EL (cell line): ENCODE measurements at places on chromosomes 5 and 9.
A peak's percentile ranks its signal among the peaks of the same experiment; 100 is the strongest.

GRCh38 chr9:123990427-123990826 is 21.1 kb upstream of the LHX2 start:
- no peak for DNase-seq

GRCh38 chr9:121299467-121300282 is 31.7 kb downstream of the GSN start:
- peak; percentile 50 for DNase-seq

DNA sequence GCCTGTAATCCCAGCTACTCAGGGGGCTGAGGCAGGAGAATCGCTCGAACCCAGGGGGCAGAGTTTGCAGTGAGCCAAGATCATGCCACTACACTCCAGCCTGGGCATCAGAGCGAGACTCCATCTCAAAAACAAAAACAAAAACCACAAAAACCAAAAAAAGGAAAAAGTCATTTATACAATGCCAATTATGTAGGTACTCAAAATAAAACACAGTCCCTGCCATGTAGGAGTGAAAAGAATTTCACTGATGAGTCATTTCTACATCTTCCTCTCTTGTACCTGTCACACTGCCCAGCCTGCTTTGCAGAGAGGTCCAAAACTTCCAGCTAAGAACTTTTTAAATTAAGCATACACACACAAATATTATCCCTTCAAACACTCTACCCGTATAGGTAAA is 215.8 kb downstream of the EPB41L4A start:
- no peak for DNase-seq

- DNase-seq, result peak; percentile 89
These were observed 132.4 kb upstream of the NIPBL start for GRCh38 chr5:36743891-36744772.

DNA sequence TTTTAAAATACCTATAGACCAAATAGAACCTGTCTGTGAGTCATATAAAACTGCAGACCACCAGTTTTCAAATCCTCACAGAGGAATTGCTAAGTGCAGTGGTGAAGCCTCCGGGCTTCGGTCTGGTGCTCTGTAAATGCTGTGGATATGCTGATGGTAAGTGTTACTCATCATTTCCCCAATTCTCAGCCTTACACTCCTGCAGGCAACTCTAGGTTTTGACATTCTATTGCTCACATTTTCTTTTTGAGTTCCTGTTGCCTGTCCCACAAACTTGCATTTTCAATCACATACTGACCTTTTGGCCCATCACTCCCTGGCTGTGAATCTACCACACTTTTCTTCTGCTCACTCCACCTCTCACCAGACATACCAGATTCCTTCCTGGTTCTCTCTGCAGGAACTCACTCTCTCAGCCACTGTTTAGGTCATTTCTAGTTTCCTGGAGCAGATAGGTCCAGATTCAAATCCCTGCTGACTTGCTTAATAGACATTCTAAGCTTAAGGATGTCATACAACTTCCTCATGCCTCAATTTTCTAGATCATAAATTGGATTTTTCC is 192.9 kb downstream of the RAB3C start:
- no peak for DNase-seq

GRCh38 chr5:59496524-59497134 is 396.9 kb downstream of the PDE4D start:
- peak; percentile 44 for DNase-seq

DNA sequence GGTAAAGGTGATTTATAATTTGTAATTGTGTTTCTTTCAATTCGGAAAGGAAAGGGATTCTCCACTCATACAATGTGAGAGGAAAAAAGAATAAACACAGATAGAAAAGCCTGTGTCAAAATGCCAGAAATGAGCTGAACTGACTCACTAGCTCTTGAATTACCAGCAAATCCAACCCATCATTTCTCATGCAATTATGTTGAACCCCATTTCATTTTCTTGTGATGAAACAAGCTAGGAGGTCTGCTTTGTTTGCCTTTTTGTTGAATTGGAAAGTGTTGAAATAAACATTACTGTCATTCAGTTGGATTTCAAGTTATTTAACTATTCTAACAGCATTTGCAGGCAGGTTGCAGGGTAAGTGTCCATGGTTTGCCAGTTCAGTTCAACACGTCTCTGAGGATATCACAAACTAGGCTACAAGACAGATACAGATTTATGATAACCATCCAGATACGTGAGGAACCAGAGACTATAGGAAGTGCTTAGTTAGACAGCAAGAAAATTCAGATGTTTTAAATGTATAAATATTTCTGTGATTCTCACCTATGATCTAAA is 547.2 kb downstream of the MAT2B start:
- no peak for DNase-seq

GRCh38 chr5:171755354-171755821 is 30.2 kb upstream of the SMIM23 start:
- DNase-seq, result peak; percentile 40

DNA sequence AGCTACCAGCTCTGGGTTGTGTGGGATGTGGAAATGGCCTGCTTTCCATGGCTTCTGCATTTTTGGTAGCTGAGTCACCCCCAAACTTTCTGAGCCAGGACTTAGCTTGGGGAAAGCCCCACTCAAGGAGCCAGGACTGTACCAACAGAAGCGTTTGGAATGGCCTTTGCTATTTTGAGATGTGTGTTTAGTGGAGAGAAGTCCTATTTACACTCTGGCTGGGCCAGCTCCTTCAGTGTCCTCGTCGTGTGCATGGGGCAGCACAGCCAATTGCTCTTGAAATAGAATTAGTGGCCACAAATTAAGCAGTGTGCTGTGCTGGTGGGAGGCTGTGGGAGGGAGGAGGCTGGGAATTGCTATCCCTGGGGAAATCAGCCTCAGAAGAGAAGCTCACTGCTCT is 51.6 kb downstream of the ENTREP1 start:
- DNase-seq, result peak; percentile 92

DNA sequence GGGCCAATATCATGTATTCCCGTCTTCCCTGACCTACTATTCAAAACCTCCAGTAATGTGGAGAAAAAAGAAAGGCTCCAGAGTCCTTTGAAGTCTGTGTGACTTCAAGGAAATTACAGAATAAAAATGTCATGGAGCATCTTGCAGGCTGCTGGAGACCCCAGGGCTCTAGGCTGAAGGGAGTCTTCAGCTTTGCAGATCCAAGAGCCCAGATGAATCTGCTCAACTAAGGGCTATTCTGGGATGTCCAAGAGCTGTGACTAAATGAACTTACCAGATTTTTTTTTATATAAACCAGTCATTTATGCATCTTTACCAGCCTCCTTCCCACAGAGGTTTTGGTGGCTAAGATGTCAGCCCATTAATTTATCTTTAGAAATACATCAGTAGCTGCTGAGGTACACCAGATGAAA is 167.3 kb downstream of the MUSK start:
- DNase-seq, result peak; percentile 62

- DNase-seq, result no peak
These were observed 71.0 kb upstream of the MELK start for GRCh38 chr9:36501727-36502126.

GRCh38 chr9:126146254-126147145 is 180.1 kb upstream of the MVB12B start:
- no peak for DNase-seq

- no peak for DNase-seq
These were observed 69.5 kb upstream of the CDH6 start for GRCh38 chr5:31124026-31124425.

DNA sequence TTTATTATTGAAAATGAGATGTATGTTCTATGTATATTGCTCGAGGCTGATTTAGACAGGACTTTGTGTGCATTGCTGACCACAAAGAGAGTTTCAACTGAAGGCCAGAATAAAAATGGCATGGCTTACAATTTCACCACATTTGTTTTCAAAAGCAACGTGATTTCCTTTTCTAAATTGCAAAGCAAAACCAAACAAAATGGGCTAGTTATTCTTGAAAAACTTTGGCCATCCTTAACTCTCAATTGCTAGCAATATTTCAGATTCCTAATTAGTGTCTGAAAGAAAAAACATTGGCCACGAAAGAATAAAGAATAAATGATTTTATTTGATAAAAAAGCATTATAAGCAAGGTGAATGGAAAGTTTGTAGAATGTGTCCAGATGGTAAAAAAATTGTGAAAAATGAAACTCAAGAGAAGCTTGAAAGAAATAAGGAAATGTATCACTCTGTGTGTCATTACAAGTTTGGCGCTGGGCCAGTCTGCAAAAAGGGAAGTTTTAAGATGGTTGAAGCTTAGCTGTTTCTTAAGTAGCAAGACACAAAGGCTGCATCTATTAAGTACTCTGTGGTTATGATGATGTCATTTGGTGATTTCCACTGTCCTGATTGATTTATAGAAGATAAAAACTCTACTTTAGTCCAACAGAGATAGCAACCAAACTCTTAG is 89.2 kb upstream of the PRLR start:
- DNase-seq, result peak; percentile 71

DNA sequence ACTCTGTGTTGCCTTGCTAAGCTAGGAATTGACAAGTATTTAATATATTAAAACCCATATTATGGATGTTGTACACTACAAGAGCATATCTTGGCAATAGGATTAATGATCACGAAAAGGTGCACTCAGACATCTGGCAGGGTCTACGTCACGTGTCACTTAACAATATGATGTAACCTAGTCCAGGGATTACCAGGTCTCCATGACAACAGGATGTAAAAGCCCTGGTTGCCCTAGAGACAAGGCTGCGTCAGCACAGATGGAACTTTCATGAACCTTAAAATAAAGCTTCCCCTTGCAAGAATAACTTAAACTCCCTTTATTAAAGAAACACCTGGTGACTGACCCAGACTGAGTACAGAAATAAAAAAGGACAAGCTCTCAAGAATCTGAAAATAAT is 717.8 kb downstream of the CDH18 start:
- DNase-seq, result no peak

GRCh38 chr9:133075925-133076630 is 14.3 kb downstream of the CEL start:
- DNase-seq, result peak; percentile 88

DNA sequence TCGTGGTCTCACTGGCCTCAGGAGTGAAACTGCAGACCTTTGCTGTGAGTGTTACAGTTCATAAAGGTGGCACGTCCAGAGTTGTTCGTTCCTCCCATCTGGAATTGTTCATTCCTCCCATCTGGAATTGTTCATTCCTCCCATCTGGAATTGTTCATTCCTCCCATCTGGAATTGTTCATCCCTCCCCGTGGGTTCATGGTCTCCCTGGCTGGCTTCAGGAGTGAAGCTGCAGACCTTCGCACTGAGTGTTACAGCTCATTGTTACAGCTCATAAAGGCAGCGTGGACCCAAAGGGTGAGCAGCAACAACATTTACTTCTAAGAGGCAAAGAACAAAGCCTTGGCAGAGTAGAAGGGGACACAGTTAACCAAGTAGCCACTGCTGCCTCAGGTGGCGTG is 69.1 kb downstream of the GCNT1 start:
- no peak for DNase-seq

GRCh38 chr5:849651-850301 is 1.0 kb downstream of the ZDHHC11 start:
- DNase-seq, result no peak

GRCh38 chr5:104241046-104241445 is 678.5 kb upstream of the NUDT12 start:
- DNase-seq, result no peak

- DNase-seq, result no peak
These were observed 7.0 kb upstream of the NKD2 start for GRCh38 chr5:1001406-1002270.

DNA sequence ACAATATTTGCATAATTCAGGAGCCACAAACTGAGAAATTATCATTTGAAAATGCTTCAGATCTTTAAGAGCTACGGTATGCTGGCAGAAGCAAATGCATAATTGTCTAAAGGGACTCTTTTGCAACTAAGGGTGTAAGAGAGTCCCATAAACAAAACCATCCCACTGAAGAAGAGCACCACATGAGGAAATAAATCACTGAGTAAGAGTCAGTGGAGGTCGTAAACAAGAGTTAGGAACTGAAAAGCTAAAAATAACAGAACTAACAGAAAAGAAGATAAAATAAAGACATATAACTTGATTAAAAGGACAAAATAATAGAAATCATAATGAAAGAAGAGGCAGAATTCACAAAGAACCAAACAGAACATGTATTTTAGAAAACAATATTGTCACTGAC is 3.5 kb upstream of the SMC2 start:
- DNase-seq, result no peak

DNA sequence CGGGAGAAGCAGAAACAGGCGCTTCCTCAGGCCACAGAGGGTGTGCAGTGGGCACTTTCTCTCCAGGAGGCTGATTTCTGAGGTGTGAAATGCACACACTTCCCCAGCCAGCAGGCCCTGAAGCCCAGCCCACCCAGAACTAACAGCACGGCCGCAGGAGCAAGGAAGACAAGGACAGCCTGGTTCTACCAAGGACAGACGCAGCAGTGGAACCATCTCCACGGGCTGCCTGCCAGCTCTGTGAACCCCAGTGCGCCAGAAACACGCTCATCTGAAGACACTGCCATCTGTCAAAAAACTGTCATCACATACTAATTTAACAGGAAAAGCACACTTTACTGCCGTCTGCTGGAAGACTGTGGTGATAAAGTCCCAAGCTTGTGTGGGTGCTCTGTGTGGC is 40.7 kb downstream of the MAPK9 start:
- DNase-seq, result no peak

DNA sequence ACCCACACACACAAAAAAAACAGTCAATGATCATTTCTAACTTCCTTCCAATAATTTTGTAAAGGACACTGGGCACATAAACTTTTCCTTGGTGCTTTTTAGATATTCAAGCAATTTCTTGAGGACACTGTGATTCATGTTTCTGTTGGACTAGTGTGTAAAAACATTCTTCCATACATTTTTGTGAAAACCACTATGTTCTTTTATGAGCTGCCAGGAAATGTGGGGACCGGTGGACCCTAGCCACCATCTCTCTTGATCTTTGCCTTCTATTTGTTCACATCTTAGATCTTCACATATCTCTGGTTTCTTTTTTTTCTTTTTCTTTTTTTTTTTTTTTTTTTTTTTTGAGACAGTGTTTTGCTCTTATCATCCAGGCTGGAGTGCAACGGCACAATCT is 287.4 kb downstream of the GLIS3 start:
- DNase-seq, result peak; percentile 25

- no peak for DNase-seq
These were observed 58.3 kb upstream of the LARP1 start for GRCh38 chr5:154696891-154697290.

GRCh38 chr5:16095612-16096011 is 84.0 kb downstream of the MARCHF11 start:
- no peak for DNase-seq

DNA sequence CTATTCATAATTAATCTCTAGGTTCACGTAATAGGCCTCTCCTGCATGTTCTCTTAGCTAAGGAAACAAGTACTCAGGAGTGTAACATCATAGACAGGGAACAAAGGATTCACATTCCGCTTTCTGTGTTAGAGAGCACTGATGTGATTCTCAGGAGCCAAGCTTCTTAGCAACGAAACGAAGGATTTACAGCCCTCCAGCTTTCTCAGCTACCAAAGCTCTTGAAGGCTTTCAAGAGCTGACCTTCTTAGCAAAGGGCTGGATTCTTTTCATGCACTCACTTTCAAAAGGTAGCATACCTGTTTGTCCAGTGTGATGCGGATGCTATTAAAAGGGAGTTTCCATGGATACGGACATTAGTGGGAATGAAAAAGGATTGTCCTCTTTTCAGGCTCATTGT is 107.4 kb downstream of the TUSC1 start:
- DNase-seq, result no peak
